ENCODE measurements at places on chromosomes 3 and 15.

DNA sequence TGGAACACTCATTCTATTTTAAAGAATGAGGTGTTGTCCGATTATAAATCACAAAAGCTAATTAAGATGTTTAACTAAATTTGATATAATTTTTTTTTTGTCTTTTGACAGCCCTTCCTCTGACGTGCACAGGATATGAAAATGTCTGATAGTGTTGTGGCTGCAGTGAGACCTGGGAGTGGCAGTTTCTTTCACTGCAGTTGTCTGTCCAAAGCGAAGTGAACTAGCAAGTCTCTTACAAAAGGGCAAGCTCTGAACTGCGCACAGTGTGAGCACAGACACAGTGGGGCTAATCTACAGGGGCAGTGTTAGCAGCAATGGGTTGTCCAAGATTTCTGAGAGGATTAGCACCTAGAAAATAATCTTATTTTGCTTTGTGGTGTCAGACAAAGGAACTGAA is 29.1 kb upstream of the MYRIP start:
- no peak for DNase-seq

GRCh38 chr15:70387081-70387480 is 289.4 kb upstream of the TLE3 start:
- no peak for DNase-seq

- DNase-seq = no peak
These were observed 91.5 kb upstream of the FAM174B start for GRCh38 chr15:92747047-92747446.

DNA sequence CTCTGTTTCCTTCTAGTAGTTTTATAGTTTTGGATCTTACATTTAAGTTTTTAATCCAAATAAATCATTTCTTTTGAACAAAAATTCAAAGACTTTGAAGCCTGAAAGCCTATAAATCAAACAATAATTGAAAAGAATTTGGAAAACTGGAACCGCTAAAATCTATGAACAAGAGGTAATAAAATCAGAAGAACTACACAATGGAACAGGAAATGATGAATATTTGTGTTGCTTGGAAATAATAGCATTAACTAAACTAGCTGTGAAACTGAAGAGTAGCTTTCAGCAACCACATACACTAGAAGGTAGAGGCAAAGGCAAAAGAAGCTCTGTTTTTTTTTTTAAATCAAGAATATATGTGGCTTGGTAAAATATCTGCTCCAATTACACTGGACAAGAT is 147.9 kb upstream of the ABI3BP start:
- no peak for DNase-seq

DNA sequence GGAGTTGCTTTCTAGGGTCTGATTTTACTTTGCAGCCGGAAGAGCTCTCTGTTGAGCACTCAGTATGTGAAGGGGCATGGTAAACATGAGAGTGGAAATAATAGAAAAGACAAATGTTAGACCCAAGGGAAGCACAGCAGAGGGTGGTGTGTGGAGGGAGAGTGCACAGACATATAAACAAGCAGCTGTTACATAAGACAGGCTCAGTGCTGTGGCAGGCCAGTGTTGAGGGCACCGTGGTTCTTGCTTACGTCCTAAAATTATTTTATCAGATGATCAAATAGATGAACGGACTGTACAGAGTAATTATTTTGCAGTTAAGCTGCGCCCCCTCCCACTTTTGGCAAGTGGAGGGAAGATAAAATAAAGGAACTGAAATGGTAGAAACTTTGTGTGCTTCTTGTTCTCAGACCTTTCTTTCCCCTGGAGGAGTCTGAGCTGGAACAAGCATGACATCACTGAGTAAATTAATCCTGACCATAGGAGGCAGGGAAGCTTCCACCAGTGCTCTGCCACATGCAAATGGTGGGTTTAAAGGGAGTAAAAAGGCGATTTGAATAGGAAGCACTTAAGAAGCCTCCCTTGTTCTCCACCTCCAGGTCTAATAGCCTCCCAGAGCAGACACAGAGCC is 205.6 kb downstream of the IL20RB start:
- no peak for DNase-seq

- no peak for DNase-seq
These were observed 29.4 kb downstream of the GPR176 start for GRCh38 chr15:39890621-39891020.

Data from fibroblast of upper back skin (primary cell).